ENCODE measurements at places on chromosomes 3 and 15.

GRCh38 chr3:172244011-172244410, 204.2 kb downstream of the GHSR start:
- DNase-seq = no peak

DNA sequence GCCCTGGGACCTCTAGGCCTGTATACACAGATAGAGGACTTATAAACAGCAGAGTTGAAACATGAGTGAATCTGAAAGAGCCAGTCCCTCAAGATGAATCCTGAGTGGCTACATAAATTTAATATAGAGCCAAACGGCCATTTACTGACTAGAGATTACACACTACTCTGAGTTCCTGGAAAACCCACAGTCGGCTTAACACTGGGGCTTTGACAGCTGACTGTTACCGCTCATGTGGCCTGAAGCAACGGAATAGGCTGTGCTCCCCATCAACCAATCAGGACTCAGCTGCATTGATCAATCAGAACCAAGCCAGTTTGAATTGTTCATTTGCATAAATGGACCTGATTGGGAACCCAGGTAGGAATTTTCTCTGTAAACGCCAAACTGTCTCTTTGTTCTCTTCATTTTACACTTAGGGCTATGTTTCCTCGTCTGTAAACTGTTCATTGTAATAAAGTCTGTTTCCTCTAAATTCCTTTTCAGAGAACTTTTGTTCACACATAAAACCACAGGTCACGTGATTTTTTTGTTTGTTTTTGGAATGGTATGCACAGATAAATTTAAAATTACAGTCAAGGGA, 40.5 kb downstream of the CCNL1 start:
- no peak for DNase-seq

DNA sequence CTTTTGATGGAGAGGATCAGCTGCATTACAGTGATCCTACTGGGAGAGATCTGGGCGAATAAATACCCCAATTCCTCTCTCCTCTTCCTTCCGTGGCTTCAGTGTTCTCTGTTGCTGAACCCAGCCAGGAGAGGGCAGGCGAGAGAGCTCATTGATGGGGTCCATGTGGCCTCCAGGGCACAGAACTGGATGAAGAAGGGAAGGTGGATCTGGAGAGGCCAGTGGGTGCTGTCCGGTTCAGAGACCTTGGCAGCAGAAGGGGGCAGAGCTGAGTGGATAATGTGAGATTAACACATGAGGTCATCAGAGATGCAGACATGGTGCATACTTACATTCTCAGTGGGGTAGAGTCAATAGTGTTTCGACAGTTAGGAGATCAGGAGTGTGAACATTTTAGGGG, 193.6 kb downstream of the CLSTN2 start:
- peak; percentile 22 for DNase-seq

DNA sequence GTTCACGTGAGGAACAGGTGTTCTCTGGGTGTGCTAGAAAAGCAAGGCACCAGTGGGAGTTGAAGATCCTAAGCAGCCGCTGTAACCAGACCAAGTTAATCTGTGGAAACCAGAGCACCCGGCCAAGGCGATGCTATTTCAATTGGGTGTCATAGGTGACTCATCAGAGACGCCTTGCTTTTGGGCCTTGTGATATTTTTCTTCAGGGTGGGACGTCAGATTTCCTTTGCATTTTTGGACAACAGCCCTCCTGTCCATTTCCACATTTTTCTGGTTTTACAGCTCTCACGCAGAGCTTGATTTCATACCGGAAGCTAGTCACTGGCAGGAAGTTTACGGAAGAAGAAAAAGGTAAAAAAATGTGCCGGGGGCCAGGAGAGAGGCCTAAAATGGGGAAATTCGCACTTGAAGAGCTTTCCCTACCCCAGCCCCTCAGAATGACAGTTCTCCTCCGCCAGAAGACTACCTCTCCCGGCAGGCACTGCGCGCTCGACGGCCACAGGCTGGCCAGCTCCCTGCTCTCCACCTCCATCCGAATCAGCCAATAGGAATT, 471 bp upstream of the KBTBD8 start:
- no peak for DNase-seq

- DNase-seq = no peak
Measured at GRCh38 chr3:81544385-81544784, 217.1 kb downstream of the GBE1 start.

DNA sequence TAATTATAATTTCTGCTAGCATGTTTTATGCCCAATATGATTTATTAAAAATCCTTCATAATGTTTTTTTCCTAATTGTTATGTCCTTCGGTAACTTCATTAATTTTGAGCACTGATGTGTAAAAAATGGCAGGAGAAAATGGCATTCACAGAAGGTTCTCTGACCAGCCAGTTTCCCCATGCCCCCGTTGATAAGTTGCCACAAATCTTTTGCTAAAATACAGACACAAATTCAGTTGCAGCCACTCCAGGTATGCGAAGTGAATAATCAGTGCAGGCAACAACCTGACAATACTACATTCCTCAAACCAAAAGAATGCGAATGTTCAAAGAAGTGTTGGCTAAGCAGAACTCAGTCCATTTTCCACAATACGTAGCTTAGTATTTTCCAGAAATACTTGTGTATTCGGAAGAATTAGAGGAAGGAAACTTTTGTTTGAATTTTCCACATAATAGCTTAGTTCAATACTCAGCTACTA, 32.7 kb downstream of the CHL1 start:
- no peak for DNase-seq

GRCh38 chr3:11220230-11220629, 52.0 kb upstream of the ATG7 start:
- DNase-seq = no peak

GRCh38 chr3:134869153-134869726, 74.2 kb downstream of the EPHB1 start:
- DNase-seq = no peak

- no peak for DNase-seq
Measured at GRCh38 chr15:88232771-88233201, 23.8 kb downstream of the NTRK3 start.

GRCh38 chr15:63870487-63871209, 36.9 kb upstream of the HERC1 start:
- no peak for DNase-seq

- DNase-seq = no peak
Measured at GRCh38 chr3:192336286-192336685, 391.1 kb downstream of the FGF12 start.

DNA sequence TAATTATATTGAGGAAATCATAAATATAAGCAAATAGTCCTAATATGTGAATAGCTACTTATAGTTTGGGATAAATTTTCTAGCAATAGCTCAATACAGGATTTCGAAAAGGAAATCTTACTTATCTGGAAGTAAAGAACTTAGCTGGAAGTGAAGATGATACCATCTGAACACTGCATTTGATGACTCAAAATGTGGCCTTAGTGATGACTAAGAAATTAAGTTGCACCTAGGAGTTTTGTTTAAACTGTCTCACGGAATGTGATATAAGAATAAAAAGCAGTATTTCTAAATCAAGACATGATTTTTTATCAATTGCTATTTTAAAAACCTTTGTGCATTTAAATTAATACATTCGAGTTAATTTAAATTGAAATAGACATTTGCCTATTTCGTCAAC, 91.2 kb downstream of the EOMES start:
- no peak for DNase-seq

- DNase-seq = no peak
Measured at GRCh38 chr3:186637686-186638085, 2.5 kb upstream of the FETUB start.

- no peak for DNase-seq
Measured at GRCh38 chr15:81330366-81331090, 6.6 kb upstream of the STARD5 start.

- no peak for DNase-seq
Measured at GRCh38 chr3:189519458-189519857, 111.7 kb upstream of the TP63 start.

DNA sequence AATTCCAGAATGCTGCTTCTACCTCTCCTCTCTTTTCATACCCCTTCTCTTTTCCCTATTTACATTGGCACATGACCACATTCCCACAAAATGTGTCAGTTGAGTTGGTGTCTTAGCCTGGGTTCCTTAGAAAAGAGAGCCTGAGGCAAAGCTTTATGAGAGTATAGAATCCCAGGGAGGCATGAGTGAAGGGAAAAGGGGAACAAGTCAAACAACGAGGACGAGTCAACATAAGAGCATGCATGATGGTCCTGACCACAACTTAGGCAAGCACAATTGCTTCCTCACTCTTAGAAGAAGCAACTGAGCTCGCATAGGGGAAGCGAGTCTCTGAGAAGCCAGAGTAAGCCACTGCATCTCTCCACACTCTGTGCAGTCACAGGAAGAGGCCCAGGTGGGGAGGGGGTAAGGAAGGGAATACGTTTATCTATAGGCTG, 15.4 kb upstream of the ZNF774 start:
- DNase-seq = no peak

DNA sequence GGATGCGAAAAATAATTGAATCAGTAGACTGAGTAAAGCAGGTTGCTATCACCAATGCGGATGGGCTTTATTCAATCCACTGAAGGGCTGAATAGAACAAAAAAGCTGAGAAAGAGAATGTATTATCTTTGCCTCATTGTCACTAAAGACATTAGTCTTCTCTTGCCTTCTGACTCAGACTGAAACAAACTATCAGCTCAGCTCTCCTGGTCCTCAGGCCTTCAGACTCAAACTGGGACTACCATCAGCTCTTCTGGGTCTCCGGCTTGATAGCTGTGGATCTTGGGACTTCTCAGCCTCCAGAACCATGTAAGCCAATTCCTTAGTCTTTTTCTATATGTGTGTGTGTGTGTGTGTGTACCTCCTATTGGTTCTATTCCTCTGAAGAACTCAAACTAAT, 12.6 kb downstream of the IFT57 start:
- no peak for DNase-seq

- DNase-seq = no peak
Measured at GRCh38 chr3:194215392-194215791, 79.4 kb downstream of the HES1 start.

- no peak for DNase-seq
Measured at GRCh38 chr3:37181756-37182155, 7.4 kb upstream of the LRRFIP2 start.

GRCh38 chr3:74263031-74263430, 351.4 kb downstream of the CNTN3 start:
- no peak for DNase-seq

DNA sequence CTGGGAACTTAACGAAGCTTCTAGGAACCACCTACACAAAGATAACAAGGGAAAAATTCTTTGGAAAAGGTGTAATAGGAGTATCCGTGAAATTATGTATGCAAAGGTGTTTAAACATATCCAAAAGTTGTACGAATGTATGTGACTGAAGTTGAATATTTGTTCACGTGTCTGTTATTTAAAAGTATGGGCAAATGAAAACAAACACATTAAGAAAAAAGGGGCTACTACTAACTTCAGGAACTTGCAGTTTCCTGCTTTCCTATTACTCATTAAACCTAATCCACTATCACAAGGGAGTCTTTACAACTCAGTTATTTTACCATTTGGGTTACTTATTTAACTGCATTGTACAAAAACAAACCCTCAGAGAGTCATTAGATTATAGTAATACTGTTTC, 33.9 kb upstream of the GRAMD1C start:
- no peak for DNase-seq

GRCh38 chr15:98083203-98083910, 122.9 kb downstream of the ARRDC4 start:
- no peak for DNase-seq

GRCh38 chr15:96737408-96737807, 406.9 kb downstream of the NR2F2 start:
- no peak for DNase-seq

DNA sequence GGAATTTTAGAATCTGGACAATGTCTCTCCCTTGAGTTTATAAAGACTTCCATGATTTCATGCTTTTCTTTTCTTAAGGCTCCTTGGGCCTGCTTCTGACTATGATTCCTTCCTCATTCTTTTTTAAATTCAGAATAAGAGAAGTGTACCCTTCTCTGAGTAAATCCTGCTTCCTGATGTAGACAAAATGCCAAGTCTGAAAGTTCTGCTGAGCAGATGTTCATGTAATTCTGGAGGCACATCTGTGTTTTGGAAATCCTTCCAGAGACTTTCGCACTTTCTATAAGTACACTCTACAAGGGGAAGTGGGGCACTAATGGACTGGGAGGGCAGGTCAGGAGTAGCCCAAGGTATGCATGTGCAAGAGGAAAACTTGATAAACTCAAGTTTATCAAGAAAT, 24.8 kb downstream of the TPM1 start:
- no peak for DNase-seq

- no peak for DNase-seq
Measured at GRCh38 chr3:177146646-177147045, 50.6 kb downstream of the TBL1XR1 start.

DNA sequence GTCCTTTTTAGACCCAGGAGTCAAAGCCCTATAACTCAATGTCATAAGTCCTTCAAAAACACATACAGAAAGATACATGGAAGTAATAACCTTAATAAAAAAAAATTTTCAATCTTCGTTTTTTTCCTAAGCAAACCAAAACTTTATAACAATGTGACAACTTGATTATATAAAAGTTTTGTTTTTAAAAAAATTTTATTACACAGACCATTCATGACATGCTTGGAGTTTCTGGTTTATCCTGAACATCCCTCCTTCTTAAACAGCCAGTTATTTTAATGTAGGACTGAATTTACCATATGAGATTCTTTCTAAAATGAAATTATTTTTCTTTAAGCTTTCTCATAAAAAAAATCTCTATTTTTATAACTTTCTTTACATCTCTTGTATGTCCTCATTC, 30.7 kb downstream of the IQCF6 start:
- DNase-seq = no peak

- DNase-seq = no peak
Measured at GRCh38 chr3:131553495-131554247, 50.9 kb upstream of the MRPL3 start.

- DNase-seq = no peak
Measured at GRCh38 chr3:157311633-157312375, 124.8 kb upstream of the PTX3 start.

GRCh38 chr3:166660962-166661361, 719.1 kb downstream of the ZBBX start:
- no peak for DNase-seq

- DNase-seq = no peak
Measured at GRCh38 chr3:73045391-73045790, 16.1 kb upstream of the EBLN2 start.

GRCh38 chr3:177703788-177704187, 506.5 kb upstream of the TBL1XR1 start:
- no peak for DNase-seq

DNA sequence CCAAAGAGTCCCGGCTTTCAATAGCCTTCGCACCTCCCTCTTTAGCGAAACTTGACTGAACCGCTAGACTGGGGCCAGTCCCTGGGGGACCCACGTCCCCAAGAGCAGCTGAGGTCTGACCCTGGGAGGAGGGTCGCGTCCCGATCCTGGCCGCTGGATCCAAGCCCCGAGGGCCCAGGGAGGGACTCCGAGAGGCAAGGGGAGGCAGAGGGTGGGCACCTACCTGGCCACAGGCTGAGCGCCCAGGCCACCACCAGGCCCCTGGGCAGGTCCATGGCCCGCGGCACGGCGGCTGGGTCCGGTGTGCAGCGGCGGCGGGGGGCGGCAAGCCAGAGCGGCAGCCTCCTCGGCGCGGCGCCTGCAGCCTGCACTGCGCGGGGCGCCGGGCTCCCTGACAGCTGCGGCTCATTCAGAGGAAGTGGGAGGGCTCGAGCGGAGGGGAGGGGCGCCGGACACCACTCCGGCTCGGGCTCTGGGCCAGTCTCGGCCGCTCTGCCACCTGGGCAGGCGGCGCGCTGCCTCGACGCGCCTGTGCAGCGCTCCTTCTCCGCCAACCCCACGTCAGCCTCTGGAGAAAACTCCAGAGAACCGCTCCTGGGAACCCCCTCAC, at the start of gene ITGA11:
ITGA11 (minus strand) TSS at position 372 of the 610 bp plus-strand sequence; CDS start at position 275, 97 bp downstream.
- peak; percentile 83 for DNase-seq

- no peak for DNase-seq
Measured at GRCh38 chr15:82095803-82096202, 50.0 kb upstream of the MEX3B start.
